CD4-positive, alpha-beta T cell treated with Interleukin-17A for 1 hour (primary cell): ENCODE measurements at places on chromosomes 5 and 9.

DNA sequence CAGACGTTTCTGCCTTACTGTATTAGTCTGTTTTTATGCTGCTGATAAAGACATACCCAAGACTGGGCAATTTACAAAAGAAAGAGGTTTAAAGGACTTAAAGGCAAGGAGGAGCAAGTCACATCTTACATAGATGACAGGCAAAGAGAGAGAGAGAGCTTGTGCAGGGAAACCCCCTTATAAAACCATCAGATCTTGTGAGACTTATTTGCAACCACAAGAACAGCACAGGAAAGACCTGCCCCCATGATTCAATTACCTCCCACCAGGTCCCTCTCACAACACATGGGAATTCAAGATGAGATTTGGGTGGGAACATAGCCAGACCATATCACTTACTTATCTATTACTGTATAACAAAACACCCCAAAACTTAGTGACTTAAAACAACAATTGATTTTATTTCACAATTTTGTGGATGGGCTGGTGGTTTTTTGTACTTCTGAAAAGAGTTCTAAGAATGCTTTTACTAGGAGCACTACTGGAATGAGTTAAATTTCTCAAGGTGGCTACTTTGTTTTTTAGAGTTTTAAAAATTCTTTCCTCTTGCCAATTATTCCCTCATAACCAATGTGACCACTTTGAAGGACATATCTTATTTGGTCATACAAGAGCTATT lies 10.3 kb downstream of the RUSC2 start:
- no peak for DNase-seq

DNA sequence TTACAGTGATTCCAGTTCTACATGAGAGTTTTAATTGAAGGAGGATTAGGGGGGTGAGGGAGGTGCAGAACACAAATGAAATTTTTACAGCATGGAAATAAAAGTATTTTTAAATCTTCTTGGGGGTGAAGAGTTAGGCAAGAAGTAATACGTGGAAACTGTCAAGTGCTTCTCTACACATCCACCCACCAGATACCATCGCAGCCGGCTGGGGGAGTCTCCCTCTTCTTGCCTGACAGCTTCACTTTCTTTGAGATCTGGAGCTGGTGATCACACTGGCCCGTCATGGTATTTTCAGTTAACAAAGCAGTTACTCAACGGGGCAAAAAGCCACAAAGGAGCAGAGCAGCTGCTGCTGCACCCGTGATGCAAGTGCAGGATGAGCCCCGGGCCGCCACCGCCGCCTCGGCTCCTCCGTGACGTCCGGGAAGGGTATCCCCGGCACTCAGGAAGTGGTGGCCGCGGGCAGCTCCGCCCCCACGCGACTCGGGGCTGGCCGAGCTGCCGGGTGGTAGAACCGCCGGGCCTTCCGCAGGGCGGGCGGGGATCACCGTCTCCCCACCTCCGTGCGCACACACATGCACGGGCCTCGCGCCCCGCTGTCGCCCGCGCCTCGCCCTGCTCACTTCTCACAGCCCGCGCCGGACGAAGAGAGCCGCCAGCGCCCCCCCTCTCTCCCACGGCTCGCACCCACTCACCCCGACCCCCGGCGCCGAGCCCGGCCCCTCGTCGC lies 2.4 kb upstream of the NR4A3 start:
- DNase-seq, result peak; percentile 97

GRCh38 chr9:25733336-25733982 lies 55.2 kb upstream of the TUSC1 start:
- DNase-seq, result no peak

GRCh38 chr9:135226369-135227050 lies 139.0 kb downstream of the OLFM1 start:
- DNase-seq, result no peak

DNA sequence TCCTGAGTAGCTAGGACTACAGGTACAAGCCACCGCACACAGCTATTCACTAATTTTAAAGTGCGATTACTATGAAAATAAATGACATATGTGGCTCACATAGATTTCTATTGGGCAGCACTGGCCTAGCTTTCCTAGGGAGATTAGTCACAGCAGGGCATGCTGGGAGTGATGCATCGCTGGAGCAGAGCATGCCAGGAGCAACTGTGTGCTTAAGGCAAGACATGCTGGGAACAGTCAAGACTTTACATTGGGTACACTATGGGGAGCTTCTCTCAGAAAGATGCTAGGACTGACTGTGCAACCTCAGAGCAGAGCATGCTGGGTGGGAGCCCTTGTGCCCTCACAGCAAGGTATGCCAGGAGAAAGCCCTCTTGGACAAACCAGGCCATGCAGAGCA lies 9.3 kb downstream of the ST6GALNAC6 start:
- DNase-seq, result no peak

- no peak for DNase-seq
Measured at GRCh38 chr9:114037961-114038723, 40.0 kb downstream of the AMBP start.

GRCh38 chr5:119361594-119362125 lies 5.8 kb downstream of the TNFAIP8 start:
- DNase-seq, result no peak

DNA sequence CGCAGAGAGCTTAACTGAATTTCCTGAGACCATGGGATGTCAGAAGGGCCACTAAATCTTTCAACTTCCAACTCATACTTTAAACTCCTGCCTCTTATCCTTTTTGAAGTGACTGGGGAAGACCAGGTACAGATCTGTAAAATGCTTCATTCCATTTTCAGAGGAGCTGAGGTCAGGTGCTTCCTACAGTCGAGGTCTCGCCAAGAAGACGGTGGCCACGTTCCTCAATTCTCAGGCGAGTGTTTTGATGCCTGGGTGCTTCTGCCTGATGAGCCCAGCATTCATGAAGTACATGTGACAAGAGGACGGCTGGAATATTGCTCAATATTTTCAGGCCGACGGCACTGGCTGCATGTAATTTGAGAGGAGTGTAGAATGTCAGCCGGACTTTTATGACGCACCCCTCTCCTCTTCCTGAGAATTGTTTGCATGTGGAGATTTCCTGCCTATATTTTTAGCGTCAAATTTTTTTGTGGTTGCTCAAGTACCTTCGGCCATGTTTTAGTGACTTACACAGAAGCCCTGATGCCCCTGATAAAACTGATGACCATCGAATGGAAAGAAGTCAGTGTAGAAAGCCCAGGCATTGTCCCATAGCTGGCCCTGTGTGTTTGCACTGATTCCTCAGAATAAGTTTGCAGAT lies 38.8 kb upstream of the GLRX start:
- DNase-seq, result no peak

DNA sequence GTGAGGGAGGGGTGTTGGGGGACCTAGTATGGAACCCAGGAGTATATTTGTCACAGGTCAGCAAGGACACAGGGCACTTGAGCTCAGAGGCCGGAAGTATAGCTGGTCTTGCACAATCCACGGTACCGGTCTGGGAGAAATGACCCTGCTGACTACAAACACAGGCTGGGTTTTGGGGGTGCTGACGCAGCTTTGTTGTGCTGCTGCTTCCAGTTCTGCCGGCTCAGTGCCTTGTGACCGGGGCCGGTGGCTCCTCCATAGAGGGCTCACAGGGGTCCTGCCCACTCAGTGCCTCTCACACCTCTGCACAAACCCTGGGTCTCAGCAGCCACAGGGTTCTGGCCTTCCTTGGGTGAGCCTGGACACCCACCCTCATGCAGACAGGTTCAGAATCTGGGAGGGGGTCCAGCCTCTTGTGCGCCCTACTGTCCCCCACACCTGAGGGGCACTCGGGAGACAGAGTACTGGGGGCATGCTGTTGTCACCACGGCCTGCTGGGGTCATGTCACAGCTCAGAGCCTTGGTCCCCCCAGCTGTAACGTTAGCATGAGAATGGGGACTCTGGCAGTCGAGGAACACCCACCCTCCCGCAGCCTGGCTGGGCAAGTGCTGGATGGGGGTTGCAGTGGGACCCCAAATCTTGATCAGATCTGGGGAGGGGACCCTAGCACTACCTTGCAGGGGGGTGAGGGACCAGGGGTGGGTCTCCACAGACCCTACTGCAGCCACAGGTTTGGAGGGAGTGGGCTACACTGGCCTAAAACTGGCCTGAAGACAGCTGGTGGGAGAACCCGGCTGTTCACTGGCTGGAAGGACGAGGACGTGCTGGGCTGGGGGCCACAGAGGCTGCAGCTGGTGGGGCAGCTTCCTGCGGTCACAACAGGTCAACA lies 17.7 kb downstream of the NINJ1 start:
- DNase-seq, result no peak

GRCh38 chr5:135429301-135430134 lies 17.6 kb downstream of the DCANP1 start:
- DNase-seq, result no peak

GRCh38 chr5:109345699-109346098 lies 64.1 kb downstream of the PJA2 start:
- no peak for DNase-seq

GRCh38 chr9:107222020-107222522 lies 61.0 kb upstream of the RAD23B start:
- DNase-seq, result no peak

DNA sequence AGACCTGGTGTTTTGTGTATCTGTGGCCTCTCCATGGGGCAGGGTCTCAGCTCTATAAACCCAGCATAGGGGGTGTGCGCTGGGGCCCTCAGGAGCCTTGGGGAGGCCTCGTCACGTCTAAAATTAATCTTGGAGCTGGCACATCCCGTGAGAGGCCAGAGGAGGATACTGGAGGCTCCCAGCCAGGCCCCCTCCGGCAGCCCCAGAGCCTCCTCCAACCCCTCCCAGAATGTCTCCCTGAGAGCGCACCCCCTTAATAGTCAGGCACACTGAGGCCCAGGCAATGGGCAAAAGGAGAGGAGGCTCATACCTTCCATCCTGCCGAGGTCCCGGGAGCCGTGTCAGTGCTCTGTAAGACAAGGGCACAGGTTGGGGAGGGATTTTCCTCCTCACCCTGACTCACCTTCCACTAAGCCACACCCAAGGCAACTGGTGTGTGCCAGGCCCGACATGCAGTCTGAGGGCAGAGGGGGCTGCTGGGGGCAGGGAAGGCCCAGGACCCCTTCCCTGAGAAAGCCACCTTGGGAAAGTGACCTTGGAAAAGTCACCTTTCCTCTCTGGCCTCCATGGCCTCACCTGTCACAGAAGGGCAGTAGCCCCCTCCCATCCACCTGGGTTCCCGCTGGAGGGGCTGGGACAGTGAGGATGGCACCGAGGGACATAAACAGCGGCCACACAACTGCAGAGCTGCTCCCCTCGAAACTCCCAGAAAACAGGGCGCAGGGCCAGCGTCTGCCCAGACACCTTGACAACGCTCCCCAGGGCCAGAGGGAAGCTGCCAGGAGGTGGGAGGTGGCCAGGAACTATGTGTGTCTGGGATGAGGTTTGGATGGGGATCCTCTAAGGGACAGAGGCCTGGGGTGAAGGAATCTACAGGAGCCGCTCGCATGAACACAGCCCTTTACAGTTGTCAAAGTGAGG lies 2.9 kb downstream of the AK1 start:
- no peak for DNase-seq

DNA sequence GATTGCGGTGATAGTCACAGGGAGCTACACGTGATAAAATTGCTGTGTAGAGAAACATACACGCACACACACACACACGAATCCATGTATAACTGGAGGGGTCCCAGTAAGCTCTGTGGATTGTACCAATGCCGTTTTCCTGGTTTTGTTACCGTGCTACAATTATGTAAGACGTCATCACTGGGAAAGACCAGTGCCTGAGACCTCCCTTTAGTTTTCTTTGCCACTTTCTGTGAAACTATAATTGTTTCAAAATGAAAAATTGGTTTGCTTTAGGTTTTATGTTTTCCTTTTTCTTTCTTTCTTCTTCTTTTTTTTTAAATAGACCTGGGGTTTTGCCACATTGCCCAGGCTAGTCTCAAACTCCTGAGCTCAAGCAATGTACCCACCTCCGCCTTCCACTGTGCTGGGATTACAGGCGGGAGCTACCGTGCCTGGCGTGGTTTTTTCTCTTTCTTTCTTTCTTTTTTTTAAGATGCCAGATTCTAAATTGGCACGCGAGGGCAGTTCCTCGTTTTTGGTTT lies 21.3 kb downstream of the OR2V2 start:
- no peak for DNase-seq

DNA sequence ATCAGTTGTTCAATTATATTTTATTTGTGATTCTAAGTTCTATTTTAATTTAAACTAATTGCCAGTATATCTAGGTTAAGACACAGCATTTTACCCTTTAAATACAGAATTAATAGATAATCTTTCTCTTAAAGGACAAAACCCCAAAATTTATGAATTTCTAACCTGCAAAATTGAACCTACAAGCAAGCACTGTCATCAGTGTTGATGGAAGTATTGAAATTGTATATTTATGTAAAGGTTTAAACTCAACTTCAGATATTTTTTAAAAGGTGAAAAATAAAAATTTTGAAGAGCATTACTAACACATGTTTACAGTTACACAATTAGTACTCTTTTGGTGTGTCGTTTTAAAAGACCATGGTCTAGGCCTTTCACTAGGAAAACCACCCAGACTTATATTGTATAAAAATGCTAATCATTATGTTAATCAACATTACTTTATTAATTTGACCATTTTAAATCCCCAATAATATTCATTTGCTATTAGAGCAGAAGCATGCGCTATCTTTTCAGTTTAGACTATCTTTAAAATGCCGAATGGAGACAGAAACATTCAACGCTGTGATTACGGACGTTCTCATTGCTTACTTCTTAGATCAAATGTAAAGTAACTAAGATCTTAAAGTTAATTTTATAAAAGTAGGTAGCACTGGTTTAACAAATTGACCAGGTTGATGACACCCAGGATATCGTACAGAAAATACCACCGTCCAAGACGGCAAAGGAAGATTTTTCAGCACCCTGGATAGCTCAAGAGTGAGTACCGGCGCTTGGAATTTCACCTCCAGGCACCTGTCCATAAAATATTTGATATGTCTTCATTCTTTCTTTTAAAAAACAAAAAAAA lies 3.2 kb downstream of the OTP start:
- no peak for DNase-seq

DNA sequence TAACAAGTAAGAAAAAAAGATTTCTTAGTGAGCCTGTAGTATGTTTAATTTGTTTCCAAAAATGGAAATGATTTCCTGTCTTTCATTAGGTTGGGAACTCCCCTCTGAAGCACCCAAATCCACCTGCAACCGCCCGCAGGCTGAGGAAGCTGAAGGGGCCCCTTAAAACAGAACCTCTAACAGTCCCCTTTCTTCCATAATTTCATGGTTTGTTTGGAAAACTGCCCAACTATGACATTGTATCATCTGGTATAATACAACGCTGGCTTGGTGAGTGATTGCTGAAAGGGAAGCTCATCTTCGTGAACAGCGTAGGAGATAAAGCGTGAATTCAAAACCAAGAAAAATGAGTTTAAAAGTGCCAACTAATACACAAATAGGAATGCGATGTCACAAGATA lies 215.5 kb downstream of the FSTL4 start:
- no peak for DNase-seq

- DNase-seq, result no peak
Measured at GRCh38 chr9:4935001-4935672, 49.9 kb upstream of the JAK2 start.

GRCh38 chr5:5882706-5883105 lies 460.2 kb downstream of the ICE1 start:
- DNase-seq, result no peak
